ENCODE measurements at places on chromosomes 7 and 10. TPM values are rescaled to one million over a fixed set of nuclear protein-coding genes. Genes with fewer than 3 reads are reported as not detected.

ZNF488 gene
- total RNA-seq = 0.26 TPM

FXYD4 gene
- total RNA-seq = not detected

RPEL1 gene
- not detected for total RNA-seq

CYP2C19 gene
- total RNA-seq = not detected

HOXA9 gene
- not detected for total RNA-seq

CRPPA gene
- total RNA-seq = 0.66 TPM

IFIT2 gene
- total RNA-seq = 1.6 TPM

TAF5 gene
- 5.7 TPM for total RNA-seq

AGR3 gene
- not detected for total RNA-seq

GRCh38 chr10:60944058-60944909 lies at the start of gene RHOBTB1:
RHOBTB1 (minus strand) TSS chr10:60944185; CDS start chr10:60911542, 32,643 bp downstream.
- peak; percentile 88 for DNase-seq

DNA sequence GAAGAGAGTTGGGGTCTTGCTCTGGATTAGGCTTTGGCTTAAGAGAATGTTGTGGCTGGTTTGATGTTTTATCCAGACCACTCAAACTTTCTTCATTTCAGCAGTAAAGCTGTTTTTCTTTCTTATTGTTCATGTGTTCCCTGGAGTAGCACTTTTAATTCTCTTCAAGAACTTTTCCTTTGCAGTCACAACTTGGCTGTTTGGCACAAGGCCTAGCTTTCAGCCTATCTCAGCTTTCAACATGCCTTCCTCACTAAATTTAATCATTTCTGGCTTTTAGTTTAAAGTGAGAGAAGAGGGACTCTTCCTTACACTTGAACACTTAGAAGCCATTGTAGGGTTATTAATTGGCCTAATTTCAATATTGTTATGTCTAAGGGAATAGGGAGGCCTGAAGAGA lies 18.1 kb downstream of the CCDC126 start:
- DNase-seq = no peak

DNA sequence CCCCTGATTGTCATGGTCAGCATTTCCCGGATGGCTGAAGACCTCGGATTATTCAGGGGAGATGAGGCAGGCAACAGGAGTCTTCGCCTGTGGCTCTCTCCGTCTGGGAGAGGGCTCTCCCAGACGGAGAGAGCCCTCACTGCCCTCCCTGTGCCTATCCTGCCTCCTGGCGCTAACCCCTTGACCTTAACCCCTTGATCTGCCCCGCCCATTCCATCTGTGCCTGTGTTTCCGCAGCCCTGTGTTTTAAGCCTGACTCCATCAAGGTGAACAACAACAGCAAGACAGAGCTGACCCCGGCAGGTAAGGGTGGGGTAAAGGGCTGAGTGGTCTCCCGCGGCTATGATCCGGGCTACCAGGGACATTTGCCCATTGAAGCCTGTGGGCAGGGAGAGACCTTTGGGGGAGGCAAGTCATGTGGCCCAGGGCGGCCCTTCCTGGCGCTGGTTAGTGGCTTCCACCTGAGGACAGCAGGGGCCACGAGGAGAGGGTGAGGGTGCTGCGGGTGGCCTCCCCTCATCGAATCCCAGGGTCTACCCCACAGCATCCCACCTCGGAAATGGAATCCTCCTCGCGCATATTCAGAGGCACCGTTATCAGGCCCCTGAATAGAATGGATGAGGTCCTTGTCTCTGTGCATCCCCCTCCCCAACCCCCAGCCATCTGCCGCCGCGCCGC lies 4.2 kb upstream of the MUC12 start:
- DNase-seq = no peak

GRCh38 chr10:31120961-31121685 lies 89.5 kb upstream of the ZNF438 start:
- peak; percentile 27 for DNase-seq

GRCh38 chr10:62534031-62534430 lies 159.9 kb downstream of the ZNF365 start:
- DNase-seq = no peak

DNA sequence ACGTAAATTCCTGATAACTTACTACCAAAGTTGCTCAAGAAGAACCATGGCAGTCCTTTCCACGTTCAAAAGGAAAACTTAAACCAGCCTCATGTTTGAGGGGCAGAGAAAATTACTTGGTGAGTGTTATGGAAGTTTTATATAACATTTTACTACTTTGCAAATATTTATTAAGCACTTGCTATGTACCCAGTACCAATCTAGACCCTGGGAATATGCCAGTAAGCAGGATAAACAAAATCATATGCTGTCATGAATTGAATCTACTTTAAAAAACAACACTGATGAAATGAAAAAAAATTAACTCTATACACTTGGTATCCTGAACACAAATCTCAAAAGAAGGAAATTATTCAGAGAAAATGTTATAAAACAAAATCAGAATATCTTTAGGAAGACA lies 46.1 kb downstream of the NCAPG2 start:
- DNase-seq = no peak

- no peak for DNase-seq
These were observed 213.1 kb downstream of the PCDH15 start for GRCh38 chr10:54587971-54588370.

DNA sequence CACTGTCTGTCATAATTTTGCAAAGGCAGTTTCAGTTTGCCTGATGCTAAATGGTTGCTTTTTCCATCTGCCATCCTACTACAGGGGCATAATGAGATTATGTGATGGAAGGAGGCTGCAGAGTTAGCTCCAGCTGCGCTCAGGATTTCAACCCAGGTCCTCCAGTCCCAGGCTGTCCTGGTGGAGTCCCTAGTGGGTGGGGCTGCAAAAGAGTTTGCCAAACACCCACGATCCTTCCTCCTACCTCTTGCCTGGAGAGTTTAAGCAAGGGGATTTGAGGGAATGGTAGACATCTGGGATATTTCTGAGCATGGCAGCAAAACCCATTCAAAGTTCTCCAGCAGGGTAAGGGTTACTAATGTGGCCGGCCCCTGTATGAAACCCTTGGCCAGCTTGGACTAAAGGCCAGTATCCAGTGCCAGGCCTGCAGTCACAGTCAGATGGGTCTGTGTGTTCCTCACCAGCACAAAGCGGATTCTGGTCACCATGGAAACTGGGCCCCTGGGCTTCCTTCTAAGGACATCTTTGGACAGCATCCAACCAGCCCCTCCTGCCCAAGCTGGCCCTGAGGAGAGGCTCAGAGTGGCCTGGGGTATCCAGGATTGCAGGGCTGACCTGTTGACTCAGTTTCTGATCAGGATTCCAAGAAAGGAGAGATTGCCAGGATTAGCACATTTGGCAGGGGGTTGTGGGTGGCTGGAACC lies 42.7 kb upstream of the CHST3 start:
- DNase-seq = peak; percentile 32

GRCh38 chr10:47167591-47167990 lies 132.4 kb upstream of the GDF10 start:
- no peak for DNase-seq

- DNase-seq = no peak
These were observed 411.9 kb downstream of the TFEC start for GRCh38 chr7:115618676-115619075.

Measured in body of pancreas (tissue), 4 donors.